ENCODE measurements at places on chromosomes 2 and 18. TPM values are rescaled to one million over a fixed set of nuclear protein-coding genes. Genes with fewer than 3 reads are reported as not detected.

Gene ABCG5
- polyA plus RNA-seq = not detected

Gene ILKAP
- polyA plus RNA-seq = 30.7 TPM

Gene FBXO48
- 1.9 TPM for polyA plus RNA-seq

Gene CEBPZ
- polyA plus RNA-seq = 36.2 TPM

Gene KCNJ3
- 0.31 TPM for polyA plus RNA-seq

Gene PRKAG3
- polyA plus RNA-seq = 16.5 TPM

Gene NT5C1B
- 0.32 TPM for polyA plus RNA-seq

Gene LOXHD1
- 3.6 TPM for polyA plus RNA-seq

Gene SERPINB3
- polyA plus RNA-seq = not detected

GRCh38 chr2:154455866-154456265 is 242.6 kb upstream of the KCNJ3 start:
- peak; percentile 9 for DNase-seq

GRCh38 chr2:60468382-60469085 is 84.9 kb downstream of the BCL11A start:
- DNase-seq = peak; percentile 51

GRCh38 chr2:105611811-105612424 is 132.8 kb upstream of the NCK2 start:
- DNase-seq = peak; percentile 70

- DNase-seq = no peak
Measured at GRCh38 chr2:33372940-33373553, 103.4 kb upstream of the RASGRP3 start.

GRCh38 chr18:31041271-31042083 is 1.1 kb downstream of the DSC3 start:
- DNase-seq = peak; percentile 80

- no peak for DNase-seq
Measured at GRCh38 chr2:224851811-224852210, 135.6 kb upstream of the CCDC195 start.

GRCh38 chr18:50749945-50750344 is 69.9 kb downstream of the MRO start:
- DNase-seq = no peak

GRCh38 chr2:158755310-158756087 is 39.6 kb upstream of the DAPL1 start:
- DNase-seq = no peak

DNA sequence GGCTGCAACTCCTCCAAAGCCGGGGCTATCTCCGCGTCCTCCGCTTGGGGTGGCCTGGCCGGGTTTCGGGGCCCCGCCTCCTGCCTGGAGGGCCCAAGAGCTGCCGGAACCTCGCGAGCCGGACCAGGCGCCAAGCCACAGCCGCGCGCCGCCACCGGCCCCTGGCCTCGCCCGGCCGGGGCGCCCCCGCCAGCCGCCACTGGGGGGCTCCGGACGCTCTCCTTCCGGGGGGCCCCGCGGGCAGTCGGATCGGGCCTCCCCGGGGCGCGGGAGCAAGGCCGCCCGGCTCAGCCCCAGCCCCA is 17.4 kb upstream of the HAAO start:
- DNase-seq = peak; percentile 86

GRCh38 chr2:16204886-16205620 is 264.7 kb downstream of the MYCN start:
- peak; percentile 42 for DNase-seq
